ENCODE measurements at places on chromosomes 5 and 9.

GRCh38 chr5:35087991-35088390 is 40.2 kb upstream of the AGXT2 start:
- no peak for DNase-seq

DNA sequence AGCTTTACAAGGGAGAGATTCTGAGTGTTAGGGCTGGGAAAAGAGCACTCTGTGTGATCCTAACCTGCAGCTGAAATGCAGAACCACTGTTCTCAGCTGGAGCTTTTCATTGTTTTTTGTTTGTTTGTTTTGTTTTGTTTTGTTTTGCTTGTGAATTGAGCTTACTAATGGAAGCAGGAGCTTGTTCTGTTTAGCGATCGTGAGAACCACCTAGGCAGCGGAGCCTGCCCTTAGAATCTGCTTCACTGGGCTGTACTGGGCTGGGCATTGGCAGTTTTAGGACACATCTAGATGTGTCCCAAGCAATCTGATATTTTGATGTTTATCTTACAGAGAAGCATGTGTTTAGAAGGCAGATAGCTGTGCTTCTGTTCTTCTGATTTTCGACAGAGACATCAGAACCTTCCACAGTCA is 14.3 kb downstream of the SYK start:
- DNase-seq, result no peak

DNA sequence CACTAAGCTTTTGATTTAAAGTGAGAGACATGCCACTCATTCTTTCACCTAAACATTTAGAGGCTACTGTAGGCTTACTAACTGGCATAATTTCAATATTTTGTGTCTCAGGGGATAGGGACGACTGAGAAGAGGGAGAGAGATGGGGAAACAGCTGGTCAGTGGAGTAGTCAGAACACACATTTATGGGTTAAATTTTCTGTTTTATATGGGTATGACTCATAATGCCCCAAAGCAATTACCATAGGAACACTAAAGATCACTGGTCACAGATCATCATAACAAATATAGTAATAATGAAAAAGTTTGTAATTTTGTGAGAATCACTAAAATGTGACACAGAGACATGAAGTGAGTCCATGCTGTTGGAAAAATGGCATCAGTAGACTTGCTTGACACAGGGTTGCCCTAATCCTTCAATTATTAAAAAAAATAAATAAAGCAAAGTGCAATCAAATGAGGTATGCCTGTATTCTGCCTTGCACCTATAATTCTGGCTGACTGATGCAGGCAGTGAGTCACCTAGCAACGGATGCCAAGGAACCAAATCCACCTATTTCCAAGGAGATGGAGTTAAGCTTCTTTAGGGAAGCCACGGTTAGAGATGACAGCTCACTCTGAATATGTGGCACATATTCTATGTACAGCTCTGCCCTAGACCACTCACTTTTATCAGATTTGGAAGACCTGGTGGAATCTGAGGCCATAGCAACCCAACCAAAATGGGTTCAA is 166.1 kb downstream of the MARCHF11 start:
- no peak for DNase-seq

- DNase-seq, result peak; percentile 53
Observed at GRCh38 chr9:95363051-95363841, 45.7 kb upstream of the FANCC start.

DNA sequence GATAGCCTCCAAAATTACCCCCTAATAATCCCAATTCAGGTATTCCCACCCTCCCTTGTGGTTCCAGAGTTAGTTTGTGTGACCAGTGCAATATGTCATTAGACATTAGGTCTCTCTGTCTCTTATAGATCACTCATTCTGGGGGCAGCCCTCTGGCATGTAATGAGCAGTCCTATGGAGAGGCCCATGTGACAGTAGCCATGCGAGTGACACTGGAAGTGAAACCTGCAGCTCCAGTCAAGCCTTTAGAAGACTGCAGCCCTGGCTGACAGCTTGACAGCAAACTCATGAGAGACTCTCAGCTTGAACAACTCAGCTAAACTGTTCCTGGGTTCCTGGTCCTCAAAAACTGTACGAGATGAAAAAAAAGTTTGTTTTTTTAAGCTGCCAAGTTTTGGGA is 54.0 kb upstream of the HSPB3 start:
- DNase-seq, result no peak
